ENCODE measurements at places on chromosomes 5 and 9.
A peak's percentile ranks its signal among the peaks of the same experiment; 100 is the strongest.

DNA sequence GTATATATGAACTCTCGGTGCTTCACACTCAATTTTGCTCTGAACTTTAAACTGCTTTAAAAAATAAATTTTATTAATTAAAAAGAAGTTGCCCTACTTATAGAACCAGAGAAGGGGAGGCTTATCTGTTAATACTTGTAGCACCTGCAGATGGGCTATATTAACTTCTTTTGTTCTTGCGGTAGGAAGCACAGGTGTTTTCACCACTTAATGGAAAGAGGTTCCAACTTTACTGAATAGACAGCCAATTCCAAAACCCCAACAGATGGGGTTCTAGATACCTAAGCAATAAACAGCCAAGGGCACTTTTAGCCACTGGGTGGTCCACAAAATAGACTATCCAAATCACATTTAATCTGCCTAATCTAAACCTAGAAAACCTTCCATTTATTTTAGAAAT lies 65.4 kb downstream of the SSBP2 start:
- DNase-seq: no peak

GRCh38 chr9:131709771-131710431 lies 30.0 kb downstream of the RAPGEF1 start:
- no peak for DNase-seq

DNA sequence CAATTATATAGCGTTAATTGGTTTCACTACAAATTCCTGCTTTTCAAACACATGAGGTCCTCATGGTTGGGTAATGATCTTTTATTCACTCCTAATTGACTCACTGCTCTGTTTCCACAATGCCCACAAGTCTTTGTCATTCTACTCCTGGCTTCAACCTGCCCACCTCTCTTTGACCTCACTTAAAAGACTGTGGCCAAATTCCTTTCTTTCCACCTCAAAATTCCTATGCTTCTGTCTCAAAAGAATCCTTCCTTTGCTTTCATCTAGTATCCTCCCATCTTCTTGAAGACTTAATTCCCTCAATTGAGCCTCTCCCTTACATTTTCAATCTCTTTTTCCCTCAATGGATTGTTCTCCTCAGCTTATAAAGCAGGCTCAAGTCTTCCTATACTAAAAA lies 4.9 kb downstream of the APBA1 start:
- no peak for DNase-seq

DNA sequence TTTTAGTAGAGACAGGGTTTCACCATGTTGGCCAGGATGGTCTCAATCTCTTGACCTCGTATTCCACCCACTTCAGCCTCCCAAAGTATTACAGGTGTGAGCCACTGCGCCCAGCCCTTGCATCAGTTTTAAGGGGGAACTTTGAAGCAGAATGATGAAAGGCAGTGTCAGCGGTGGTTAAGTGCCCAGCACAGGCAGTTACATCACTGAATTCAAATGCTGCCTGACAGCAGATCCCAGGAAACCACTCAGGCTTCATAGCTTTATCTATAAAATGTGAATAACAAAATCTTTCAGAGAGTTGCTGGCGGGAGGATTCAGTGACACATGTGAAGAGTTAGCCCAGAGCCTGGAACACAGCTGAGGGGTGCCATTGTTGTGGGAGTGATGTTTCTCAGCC lies 26.5 kb downstream of the FGF1 start:
- no peak for DNase-seq

- no peak for DNase-seq
Observed at GRCh38 chr9:113341712-113342410, 1.8 kb upstream of the WDR31 start.

DNA sequence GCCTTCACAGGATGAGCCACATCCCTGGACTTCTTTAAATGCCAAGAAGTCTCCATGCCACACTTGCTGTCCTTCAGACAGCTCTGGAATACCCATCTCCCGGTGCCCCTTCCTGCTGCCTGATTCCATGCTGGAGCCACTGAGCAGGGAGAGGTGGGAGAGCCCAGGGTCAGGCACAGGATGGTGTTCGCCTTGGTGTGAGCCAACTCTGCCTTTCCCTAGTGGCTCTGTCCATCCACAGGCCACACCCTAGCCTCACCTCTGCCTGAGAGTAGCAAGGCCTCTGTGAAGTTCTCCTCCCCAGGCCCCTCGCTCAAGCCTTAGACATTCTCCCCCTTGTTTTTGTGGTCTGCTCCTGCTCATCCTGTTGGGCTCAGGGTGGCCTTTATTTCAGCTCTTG lies 54.2 kb upstream of the ANGPTL2 start:
- no peak for DNase-seq

GRCh38 chr5:14864181-14864812 lies 7.3 kb downstream of the ANKH start:
- no peak for DNase-seq

GRCh38 chr5:9249231-9249630 lies 296.6 kb downstream of the SEMA5A start:
- DNase-seq: no peak

- peak; percentile 54 for DNase-seq
Observed at GRCh38 chr5:80141147-80141671, 106.1 kb downstream of the THBS4 start.

- DNase-seq: no peak
Observed at GRCh38 chr5:177427211-177427822, 841 bp downstream of the GRK6 start.

DNA sequence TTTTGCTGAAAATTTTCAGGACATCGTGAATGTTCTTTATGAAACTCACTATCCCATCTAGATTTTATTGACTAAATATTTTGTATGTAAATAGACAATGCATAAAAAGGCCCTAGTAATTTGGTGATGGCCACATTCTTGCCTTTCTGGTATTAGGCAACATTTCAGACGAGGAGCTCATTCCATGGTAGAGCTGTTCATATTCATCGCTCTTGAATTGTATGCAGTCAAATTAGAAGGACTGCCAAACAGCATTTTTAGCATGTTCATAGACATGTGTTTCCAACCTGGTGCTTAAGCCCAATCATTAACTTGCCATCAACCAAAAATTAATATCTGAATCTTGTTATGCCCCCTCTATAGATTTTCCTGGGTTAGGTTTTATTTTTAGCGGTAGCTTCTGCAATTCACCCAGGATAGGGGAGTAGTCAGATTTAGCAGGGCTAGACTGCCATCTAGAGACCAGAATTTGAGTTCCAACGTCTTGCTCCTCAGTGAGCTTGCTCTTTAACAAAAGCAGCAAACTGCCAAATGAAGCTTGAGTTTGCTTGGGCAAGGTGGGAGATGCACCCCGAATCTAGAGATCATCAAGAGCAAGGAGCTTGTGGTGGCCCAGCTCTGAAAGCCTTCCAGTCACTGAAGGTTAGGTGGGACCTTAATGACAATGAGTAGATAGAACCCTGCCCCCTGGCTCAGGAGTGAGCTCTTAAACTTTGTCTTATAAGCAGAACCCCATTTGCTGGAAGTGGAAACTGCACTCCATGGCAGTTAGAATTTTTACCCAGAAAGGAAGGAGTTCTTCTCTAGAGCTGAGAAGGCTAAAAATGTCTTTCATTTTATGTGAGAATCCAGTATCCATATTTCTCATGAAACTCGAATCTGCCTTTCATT lies 456.2 kb downstream of the RASEF start:
- no peak for DNase-seq

- no peak for DNase-seq
Observed at GRCh38 chr5:160324886-160325285, 12.5 kb upstream of the CCNJL start.

- no peak for DNase-seq
Observed at GRCh38 chr5:134769206-134769605, 10.6 kb downstream of the DDX46 start.

- no peak for DNase-seq
Observed at GRCh38 chr9:134222018-134222573, 57.7 kb upstream of the RNU6ATAC start.

- no peak for DNase-seq
Observed at GRCh38 chr9:135416664-135417290, 62.8 kb upstream of the PPP1R26 start.

DNA sequence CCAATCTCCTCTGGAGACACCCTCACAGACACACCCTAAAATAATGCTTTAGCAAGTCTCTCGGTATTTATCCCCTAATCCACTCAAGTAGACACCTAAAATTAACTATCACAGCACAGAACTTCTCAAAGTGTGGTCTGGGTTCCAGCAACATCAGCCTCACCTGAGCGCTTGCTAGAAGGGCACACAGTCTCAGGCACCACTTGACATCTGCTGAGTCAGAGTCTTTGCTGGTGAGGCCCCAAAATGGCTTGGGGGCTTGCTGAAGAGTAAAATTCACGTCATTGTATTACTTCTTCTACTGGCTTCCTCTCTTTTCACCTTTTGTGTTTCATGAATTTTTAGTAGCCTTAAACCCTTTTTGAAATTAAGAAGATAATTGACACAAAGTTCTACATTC lies 9.0 kb downstream of the FOXB2 start:
- no peak for DNase-seq

DNA sequence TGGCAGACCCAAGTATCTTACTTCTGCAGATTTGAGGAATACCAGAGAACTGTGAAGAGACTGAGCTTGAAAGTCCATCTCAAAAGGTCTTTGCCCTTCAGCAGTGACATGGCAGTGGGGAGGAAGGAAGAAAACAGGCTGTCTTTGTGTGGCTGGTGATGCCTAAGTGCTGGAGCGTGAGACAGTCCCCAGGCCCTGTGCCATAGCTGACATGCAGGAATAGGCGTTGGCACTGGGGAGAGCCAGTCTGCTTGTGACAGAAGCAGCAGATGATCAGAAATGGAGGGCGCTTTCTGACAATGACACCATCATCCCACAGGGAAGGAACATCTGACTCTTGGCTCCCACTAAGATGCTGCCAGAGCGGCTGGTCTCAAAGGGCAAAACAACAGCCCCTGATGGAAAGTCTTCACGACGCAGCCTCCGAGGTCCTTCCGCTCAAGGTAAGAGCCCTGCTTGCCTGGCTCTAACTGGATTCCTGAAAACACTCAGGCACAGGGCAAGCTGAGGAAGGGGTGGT lies 15.5 kb upstream of the GLRX start:
- DNase-seq: peak; percentile 33

GRCh38 chr9:6619909-6620308 lies 25.6 kb downstream of the GLDC start:
- no peak for DNase-seq

- DNase-seq: no peak
Observed at GRCh38 chr5:64914396-64914795, 145.7 kb downstream of the CWC27 start.

GRCh38 chr9:72589667-72590521 lies 68.5 kb downstream of the TMC1 start:
- DNase-seq: no peak

DNA sequence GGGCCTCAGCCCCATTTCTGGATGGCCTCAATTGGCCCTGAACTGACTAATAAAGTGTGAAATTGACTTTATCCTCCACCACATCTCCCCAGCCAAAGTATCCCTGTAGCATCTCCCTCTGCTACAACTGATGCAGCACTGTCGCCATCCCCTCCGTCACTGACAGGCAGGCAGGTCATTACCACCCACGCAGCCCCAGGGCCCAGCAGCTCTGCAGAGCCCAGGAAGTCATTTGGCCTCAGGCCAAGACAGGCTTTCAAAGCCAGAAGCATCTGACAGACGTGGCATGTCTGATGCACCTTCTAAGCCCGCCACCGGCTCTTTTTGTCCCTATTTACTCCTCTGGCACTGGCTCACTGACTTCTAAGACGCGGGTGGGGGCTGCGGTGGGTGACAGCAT lies 65.3 kb downstream of the ARHGEF37 start:
- DNase-seq: peak; percentile 68

DNA sequence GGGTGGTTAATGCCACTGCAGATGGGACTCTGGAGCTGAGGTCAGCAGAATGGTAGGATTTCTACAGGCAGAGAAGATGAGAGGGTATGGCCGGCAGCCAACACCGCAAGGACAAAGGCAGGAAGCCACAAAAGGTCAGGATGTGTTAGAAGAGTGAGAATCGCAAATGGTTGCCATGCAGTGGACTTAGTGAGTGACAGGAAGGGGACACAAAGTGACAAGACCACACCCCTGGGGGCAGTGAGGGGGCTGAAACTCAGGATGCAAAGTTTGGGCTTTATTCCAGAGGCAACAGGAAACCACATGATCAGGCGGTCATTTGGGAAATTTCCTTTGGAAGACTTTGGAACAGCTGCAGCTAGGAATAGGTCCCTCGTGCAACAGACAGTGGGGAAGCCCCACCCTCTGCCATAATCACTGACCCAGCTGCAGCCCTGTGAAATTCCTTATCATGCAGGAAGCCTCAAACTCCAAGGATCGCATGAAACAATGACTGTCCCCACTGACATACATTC lies 14.2 kb upstream of the CCDC180 start:
- DNase-seq: no peak

DNA sequence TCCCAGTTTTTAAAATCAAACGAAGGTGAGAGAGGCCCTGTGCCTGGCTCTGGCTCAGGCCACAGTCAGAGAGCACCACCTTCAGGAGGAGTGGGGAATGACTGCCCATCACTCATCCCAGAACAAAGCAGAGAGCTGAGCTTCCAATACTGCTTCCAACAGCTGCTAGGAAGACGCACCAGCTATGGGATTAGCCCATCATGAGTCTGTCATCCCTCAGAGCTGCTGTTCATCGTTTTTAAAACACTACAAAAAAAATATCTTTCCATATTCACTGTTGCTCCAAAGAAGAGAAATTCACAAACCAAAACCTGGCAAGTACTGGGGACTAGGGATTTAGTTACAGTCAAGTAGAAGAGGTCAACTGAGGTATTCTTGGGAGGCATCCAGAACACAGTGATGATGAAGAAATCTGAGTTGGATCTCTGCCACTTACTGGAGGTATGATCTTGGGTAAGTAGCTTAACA lies 102.4 kb downstream of the CDK5RAP2 start:
- peak; percentile 62 for DNase-seq

- DNase-seq: no peak
Observed at GRCh38 chr5:63233361-63233760, 654.7 kb downstream of the LRRC70 start.

DNA sequence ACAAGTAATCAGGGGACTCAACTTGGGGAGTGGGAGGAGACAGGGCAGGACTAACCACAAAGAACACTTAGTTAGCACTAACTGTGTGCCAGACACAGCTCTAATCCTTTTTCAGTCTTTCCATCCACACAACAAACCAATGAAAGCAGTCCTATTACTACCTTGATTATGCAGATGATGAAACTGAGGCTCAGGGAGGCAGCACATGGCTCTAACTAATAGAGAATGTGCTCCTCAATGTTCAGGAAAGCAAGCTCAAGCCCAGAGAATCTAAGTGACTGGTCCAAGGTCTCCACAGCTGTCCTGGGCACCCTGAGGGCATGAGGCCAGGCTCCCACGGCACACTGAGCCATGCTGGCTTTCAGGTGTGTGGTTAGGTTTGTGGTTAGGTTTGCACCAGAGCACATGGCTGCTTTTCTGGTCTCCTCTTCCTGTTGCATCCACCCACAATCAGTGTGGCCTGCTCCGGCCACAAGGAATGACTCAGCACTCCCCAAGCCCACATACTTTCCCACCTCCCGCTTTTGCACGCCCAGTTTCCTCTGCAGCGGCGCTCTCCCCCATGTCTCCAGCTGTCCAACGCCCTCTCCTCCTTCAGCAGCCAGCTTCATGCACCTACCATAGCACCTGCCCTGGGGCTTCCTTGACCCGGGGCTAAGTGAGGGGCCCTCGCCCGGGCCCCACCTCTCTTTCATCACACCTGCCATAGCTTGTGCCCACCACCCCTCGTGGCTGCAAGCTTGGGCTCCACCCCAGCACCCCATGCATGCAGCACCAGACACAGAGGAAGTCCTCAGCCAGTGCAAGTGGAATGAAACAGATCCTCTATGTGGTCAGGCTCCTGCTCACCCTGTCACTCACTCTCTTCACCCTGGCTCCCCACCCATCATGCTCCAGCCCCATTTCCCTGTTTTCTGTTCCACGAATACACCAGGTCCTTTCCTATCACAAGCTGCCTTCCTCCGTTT lies 133.1 kb downstream of the GABBR2 start:
- peak; percentile 64 for DNase-seq
